ENCODE measurements at places on chromosomes 7 and 10.

DNA sequence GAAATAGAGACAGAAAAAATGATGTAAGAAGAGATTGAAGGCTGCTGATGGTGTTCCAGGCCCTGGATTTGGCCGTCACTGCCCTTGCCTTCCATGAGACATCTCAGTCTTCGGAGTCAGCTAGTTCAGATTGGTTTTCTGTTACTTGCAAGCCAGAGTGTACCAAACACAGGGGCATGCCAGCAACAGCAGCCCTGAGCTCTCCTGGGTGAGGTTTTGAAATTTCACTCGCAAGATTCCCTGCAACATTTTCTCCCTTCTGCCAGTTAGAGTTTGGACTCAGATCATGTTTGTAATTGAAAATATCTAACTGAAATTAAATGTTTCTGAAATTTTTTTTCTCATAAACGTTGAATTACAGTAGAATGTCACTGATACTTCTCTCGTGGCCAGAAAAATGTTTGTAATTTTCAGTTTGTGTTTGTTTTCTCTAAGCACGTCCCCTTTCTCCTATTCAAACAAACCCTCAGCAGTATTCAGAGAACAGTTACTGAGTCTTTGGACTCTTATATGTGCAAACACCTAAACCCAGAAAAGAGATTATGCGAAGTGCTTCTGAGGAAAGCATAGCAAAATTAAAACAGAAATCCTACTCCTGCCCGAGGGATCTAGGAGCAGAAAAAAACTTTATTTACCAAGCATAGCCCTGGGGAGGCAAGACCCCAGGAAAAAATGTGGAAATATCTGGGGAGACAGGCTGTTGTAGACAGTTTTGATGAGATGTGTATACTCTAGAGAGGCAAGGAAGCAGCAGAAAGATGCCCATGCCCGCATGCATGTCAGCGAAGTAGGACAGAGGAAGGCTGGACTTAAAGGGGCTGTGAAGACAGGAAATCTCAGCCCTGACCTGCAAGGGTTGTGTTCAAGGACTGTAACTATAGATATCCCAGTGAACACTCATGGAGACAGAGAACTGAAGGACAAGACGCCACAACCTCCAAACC, 43.0 kb upstream of the NAMPT start:
- DNase-seq, result no peak

DNA sequence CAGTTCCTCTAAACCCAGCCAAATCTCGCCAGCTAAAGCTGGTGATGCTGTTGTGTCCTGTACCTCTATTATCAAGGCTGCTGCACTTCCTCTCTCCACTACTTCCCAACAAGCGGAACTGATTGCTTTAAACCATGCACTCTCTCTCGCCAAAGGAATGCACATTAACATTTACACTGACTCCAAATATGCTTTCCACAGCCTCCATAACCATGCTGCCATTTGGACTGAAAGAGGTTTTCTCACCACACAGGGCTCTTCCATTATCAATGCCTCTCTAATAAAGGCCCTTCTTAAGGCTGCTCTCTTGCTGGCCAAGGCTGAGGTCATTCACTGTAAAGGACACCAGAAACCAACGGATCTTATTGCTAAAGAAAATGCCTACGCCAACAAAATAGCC, 11.4 kb upstream of the LRRC61 start:
- no peak for DNase-seq

GRCh38 chr7:83852136-83852535, 203.2 kb upstream of the SEMA3E start:
- no peak for DNase-seq

- DNase-seq, result no peak
Observed at GRCh38 chr10:59470570-59470969, 108.2 kb upstream of the FAM13C start.

GRCh38 chr7:5012985-5013384, 32.7 kb upstream of the RBAK start:
- no peak for DNase-seq

GRCh38 chr7:15046861-15047260, 144.3 kb upstream of the DGKB start:
- no peak for DNase-seq

Data from activated CD4-positive, alpha-beta T cell treated with anti-CD3 and anti-CD28 coated beads, Interleukin-2, amount 50 U/mL, for 24 hours (primary cell).